ENCODE measurements at places on chromosomes 11 and 22. TPM values are rescaled to one million over a fixed set of nuclear protein-coding genes. Genes with fewer than 3 reads are reported as not detected.

DNA sequence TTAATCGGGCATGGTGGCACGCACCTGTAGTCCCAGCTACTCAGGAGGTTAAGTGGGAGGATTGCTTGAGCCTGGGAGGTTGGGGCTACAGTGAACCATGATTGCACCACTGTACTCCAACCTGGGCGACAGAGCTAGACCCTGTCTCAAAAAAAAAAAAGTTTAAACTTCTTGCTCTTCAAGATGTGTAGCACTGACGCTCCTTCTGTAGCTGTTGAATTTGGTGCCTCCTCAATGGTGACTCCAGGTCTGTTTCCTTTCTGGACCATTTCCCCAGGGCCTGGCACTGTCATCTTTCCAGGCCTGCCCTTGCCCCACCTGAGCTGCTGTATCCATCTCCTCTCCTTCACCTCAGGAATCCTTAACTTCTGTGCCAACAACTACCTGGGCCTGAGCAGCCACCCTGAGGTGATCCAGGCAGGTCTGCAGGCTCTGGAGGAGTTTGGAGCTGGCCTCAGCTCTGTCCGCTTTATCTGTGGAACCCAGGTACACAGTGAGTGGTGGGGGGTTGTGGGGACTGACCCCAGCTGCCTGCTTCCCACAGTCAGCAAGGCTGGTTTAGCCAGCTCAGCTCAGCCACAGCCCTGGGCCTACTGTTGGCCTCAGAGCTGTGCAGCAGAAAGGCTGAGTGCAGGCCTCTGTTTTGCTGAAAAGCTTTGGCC, 2.1 kb downstream of the GCAT start:
- DNase-seq: no peak

DNA sequence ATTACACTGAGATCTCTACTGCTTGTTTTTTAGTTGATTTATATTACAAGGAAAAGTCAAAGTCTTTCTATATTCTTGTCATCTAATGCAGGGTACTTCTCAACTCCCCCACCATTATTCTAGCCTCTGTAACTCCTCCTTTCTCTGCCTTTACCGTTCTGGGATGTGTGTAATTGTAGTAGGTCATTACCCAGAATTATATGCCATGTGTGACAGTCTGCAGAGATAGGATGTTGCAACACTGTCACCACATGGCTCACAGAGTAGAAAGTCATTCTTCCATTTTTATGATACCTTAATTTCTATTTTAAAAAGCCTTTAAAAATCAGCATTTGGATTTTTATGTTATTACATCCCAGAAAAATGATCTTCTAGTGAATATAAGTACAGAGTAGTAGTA, 32.7 kb downstream of the ZNF143 start:
- DNase-seq: no peak

DNA sequence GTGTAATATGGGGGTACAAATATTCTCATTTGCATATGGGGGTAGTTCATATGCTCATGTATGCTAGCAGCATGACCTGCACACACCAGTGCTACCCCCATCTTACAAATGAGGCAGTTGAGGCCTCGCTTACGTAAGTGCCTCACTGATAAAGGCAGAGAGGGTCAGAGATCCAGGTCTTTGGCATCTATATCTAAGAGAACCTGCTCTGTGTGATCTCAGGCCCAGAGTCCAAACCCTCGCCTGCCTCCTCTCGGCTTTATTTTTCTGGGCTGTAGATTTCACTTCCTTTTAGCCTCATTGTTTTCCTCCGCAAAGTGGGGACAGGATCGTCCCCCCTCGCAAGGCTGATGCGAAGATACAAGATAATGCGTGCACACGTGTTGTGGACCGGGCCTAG, 325.2 kb downstream of the MN1 start:
- DNase-seq: no peak

DNA sequence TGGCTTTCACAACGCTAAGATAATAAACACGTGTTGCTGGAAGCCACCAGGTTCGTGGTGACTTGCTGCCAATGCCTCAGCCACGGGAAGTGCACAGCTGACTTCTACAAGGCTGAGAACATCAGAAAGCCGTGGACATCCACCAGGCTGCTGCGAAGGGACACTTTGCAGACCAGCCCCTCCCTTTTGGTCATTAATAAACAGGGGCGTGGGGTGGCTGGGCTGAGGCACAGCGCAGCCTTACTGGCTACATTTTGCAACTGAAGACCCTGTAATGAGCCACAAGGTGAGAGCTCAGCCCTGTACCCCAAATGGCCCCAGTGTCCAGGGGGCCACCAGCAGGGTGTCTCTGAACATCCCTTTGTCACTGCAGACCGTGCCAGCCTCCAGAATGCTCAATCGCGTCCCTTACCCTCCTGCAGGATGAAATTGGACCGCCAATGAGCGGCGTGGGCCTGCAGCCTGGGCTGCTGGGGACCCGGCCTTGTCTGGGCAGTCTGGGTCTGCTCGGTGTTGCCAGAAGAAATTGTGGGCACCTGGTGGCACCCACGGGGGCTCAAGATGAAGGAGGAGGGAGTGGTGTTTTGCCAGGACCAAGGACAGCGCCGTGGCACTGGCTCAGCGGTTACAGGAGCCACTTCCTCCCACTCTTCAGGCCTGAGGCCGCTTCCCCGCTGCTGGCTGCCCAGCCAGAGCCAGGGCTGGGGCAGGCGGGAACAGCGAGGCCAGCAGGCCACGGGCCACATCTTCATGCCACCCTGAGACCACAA, 181.9 kb downstream of the CTTN start:
- no peak for DNase-seq

Gene MADD
- 11.1 TPM for total RNA-seq

DNA sequence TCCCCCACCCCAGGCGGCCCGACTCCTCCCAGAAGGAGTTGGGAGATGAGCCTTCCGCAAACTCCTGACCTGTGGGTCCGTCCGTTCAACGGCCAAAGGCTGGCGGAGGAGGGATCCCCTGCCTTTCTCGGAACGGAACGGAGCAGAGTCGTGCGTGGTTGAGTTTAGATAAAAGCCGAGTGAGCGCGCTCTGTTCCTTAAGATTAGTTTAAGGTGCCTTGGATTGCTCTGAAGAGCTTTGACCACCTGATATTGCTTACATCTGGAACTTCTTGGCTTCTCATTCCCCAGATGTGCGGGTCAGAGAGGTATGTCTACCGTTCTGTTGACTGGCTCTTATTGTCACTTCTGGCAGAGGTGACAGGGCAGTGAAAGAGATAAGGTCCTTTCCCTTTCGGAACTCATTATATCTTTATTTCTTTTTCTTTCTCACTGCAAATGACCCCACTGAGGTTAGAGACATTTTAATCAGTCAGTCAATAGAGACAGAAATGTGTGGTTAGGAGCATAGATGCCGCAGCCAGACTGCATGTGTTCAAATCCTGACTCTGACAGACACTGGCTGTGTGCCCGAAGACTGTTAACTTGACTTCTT, at the start of gene TRIM6:
TRIM6 (plus strand) TSS at position 31 of the 595 bp plus-strand sequence; CDS start at position 292, 261 bp downstream.
- DNase-seq: peak; percentile 35

GRCh38 chr22:38853196-38853651, 9.4 kb upstream of the NPTXR start:
- no peak for DNase-seq

GRCh38 chr11:15276621-15277020, 161.9 kb downstream of the INSC start:
- DNase-seq: peak; percentile 4

- no peak for DNase-seq
These were observed 16.6 kb downstream of the PAK1 start for GRCh38 chr11:77457340-77457739.

DNA sequence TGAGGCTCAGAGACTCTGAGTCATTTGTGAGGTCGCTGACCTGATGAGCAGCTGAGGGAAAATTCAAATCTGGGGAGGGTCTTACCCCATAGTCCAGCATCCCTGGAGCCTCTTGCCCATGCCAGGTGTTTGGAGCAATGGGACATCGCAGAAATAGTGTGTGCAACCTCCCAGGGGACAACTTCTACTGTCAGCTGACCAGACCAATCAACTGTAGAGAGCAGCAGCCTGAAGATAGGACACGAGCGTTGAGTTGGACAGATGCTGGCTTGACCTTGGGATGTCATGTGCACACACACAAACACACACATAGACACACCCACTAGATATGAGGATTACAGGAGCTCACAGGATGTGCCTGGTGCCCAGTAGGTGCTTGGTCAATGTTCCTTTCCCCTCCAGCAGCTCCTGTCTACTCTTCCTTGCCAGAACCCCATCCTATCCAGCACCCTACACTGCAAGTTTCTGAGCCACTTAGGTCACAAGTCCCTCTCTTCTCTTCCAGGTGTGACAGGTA, 59.1 kb upstream of the MPEG1 start:
- no peak for DNase-seq

GRCh38 chr22:38081941-38082828, 1.8 kb downstream of the SLC16A8 start:
- DNase-seq: no peak

Gene GPR83
- total RNA-seq: under 0.01 TPM

DNA sequence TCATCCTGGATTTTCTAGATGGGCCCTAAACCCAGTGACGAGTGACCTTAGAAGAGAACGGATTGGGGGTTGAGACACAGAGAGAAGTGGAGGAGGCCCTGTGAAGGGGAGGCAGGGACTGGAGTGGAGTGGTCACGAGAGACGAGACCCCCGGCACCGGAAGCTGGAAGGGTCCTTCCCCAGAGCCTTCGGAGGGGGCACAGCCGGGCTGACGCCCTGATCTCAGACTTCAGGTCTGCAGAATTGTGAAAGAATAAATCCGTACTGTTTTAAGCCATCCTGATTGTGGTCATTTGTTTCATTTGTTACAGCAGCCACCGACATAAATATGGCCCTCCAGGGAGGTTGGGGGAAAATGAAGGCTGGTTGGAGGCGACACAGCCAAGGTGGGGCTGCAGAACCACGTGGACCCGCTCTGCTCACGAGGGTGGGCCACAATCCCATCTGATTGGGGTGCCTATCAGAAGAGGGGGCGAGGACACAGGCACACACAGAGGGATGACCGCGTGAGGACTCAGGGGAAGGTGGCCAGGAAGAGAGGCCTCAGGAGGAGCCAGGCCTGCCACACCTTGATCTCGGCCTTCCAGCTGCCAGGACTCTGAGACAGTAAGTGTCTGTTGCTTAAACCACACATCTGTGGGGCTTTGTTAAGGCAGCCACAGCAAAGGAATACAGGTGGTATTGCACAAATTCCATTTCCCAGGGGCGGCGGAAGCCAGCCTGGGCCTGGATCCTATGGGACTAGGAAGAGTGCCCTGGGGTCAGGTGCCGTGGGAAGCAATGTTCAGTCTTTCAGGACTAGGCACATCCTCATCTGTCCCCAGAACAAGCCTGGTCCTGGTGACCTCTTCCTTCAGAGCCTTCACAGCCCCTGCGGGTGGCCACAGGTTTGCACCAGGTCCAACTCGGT, 73.3 kb upstream of the SHANK2 start:
- no peak for DNase-seq

Gene OR52N4
- not detected for total RNA-seq

DNA sequence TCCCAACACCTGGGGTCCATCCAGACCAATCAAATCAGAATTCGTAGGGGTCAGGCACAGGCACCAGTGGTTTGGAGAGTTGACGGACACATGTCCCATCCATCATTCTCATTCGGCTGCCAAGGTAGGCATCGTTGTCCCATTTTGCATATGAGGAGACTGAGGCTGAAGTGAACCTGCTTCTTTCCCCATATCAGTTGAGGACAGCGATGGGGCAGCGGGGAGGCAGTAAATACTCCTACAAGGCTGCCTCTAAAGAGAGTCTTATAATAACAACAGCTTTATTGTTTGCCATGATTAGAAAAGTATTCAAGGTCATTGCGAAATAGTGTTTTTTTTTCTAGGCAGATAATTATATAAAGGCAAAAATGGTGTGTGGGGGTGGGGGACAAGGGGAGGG, 1.6 kb upstream of the BEST1 start:
- no peak for DNase-seq

Gene FREY1
- not detected for total RNA-seq

Gene NCF4
- not detected for total RNA-seq

DNA sequence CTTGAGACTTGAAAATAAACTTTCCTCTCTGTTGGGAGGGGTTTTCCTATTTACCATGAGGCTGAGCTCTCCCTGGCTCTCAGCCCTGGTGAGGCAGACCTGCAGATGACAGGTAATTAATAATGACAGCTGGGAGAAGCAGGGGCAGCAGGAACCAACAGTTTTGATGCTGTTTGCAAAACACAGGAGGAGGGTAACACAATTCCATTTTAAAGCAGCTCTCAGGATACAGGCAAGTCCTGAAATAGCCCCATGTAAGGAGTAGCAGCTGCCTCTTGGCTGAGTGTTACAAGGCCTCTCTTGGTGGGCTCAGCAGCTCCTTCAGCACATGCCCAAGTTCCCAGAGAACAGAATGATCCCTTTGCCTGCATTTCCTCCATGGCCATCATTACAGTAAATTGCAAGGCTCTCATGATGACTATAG, 13.3 kb downstream of the PARVA start:
- no peak for DNase-seq

Gene OR8J1
- not detected for total RNA-seq

DNA sequence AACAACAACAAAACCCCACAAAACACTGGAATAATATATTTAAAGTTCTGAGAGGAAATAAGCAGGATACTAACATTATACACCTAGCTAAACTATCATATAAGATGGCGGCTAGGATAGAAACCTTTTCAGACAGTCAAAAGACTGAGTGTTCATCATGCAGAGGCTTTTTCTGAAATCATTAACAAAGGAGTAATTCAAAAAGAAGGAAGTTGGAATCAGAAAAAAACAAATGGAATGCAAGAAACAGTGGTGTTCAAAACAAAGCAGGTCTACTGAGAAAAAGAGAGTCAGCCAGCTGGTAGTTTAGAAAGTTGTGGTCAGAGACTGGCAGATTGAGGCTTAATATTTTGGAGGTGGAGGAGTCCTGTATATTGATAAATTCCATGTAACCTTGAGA, 30.1 kb upstream of the ZBTB44 start:
- no peak for DNase-seq

DNA sequence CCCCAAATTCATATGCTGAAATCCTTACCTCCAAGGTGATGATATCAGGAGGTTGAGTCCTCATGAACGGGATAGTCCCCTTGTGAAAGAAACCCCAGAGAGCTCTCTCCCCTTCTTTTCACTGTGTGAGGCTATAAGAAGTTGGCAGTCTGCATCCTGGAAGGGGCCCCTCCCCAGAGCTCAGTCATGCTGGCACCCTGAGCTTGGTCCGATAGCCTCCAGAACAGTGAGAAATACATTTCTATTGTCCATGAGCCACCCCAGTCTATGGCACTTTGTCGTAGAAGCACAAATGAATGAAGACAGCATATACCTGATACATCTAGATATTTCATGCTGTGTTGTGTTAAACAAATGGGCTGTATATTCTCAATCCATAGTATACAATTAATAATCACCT, 81.1 kb upstream of the CRTAM start:
- DNase-seq: no peak

- DNase-seq: peak; percentile 42
These were observed 501.3 kb upstream of the TENM4 start for GRCh38 chr11:79942090-79942489.

Gene SULT4A1
- 1.1 TPM for total RNA-seq

- DNase-seq: peak; percentile 52
These were observed 11.7 kb downstream of the LRP4 start for GRCh38 chr11:46906609-46907041.

GRCh38 chr22:39528681-39529486, 3.7 kb downstream of the RPS19BP1 start:
- peak; percentile 92 for DNase-seq
